Naive thymus-derived CD4-positive, alpha-beta T cell (primary cell): ENCODE measurements at places on chromosomes 4 and X. TPM values are rescaled to one million over a fixed set of nuclear protein-coding genes. Genes with fewer than 3 reads are reported as not detected.

DNA sequence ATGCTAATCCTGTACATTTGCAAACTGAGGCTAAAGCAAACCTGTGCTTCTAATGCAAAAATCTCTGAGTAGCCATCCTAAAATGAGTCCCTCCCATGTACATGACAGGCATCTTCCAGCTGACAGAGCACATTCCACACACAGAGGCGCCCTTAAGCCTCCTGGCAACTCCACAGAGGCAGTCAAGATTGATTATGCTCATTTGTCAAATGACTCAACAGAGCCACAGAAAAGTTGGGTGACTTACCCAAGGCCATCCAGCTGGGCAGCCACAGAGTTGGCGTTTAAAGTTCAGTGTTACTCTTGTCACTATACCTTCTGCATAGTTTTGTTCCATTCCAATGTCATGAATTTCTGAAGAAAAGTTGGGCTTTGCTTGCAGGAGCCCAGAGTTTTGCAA is 394.6 kb upstream of the FGF13 start:
- DNase-seq, result no peak

- DNase-seq, result no peak
Observed at GRCh38 chr4:3767570-3768288, 1.5 kb downstream of the ADRA2C start.

- DNase-seq, result no peak
Observed at GRCh38 chrX:7252013-7252610, 104.2 kb upstream of the PUDP start.

GRCh38 chr4:130077275-130077674 is 981.3 kb downstream of the C4orf33 start:
- no peak for DNase-seq

DNA sequence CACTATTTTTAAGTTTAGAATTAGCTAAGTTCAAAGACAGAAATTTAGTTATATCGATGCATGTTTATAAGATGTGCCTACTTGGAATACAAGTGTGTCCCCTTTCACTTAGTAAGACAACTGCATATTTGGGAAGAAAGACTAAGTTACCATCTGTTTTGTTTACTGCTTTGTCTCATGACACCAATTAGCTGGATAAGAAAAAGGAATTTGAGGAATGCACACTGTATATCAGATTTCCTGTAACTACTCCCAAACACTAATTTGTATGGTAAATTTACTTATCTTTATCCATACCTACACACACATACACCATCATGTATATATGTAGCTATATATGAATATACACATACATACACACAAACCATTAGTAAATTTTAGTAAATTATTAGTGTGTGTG is 1442.8 kb upstream of the IGFBP7 start:
- DNase-seq, result no peak

The ABCG2 gene
- not detected for total RNA-seq

DNA sequence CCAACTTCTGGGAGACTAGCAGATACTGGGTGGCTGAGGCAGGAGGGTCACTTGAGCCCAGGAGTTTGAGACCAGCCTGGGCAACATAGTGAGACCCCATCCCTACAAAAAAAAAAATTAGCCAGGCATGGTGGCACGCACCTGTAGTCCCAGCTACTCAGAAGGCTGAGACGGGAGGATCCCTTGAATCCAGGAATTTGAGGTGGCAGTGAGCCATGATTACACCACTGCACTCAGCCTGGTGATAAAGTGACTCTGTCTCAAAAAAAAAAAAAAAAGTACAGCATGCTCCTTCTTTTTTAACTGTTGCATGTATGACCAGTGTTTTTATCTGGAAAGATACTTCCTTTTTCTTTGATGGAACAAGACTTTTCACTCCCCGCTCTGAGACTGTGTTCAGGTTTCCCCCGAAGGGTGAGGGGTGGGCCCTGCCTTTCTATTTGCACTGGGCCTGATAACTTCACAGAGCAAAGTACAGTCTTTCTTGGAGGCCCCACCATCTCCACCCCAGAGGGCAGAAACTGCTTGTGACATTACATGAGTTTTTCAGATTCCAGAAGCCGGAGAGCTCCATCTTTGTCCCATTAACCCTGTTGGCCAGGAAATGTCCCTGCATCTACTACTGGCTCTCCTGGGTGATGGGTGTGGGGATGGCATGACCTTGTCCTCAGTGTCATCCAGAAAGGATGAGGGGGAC is 35.2 kb downstream of the NYX start:
- no peak for DNase-seq

DNA sequence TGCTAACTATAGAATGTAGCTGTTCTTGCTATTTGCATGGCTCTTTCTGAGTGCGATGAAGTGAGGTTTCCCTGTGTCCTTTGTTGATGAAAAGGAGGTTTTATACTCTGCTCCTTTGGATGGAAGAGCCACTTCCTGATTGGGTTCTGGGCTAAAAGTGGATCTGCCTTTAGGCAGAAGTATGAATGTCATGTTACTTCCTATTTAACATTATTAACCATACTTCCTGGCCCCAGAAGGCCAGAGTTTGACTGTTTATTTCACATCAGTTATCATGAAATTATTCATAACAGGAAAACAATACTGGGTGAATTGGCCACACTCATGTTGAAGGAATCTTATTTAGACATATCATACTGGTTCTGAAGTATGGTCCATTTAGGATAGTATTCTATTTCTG is 386.2 kb downstream of the PCDH7 start:
- no peak for DNase-seq

DNA sequence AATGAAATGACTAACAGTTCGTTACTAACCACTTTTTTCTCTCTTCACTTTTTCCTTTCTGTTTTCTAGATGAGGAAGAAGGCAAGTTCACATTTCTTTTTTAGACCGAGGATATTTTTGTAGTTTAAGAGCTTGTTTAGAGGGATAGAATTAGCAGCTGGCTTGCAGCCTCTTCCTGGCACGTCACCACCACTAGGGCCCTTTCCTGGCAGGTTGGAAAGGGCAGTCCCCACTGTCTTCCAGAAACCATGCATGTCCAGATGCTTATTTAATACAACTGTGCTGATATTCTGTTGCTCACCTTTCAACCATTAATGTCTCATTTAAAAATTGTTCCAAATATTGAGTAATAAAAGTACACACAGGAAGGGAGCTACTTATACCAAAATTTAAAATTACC is 209.5 kb upstream of the PACRGL start:
- DNase-seq, result no peak

GRCh38 chr4:116217781-116218180 is 867.6 kb downstream of the TRAM1L1 start:
- no peak for DNase-seq

DNA sequence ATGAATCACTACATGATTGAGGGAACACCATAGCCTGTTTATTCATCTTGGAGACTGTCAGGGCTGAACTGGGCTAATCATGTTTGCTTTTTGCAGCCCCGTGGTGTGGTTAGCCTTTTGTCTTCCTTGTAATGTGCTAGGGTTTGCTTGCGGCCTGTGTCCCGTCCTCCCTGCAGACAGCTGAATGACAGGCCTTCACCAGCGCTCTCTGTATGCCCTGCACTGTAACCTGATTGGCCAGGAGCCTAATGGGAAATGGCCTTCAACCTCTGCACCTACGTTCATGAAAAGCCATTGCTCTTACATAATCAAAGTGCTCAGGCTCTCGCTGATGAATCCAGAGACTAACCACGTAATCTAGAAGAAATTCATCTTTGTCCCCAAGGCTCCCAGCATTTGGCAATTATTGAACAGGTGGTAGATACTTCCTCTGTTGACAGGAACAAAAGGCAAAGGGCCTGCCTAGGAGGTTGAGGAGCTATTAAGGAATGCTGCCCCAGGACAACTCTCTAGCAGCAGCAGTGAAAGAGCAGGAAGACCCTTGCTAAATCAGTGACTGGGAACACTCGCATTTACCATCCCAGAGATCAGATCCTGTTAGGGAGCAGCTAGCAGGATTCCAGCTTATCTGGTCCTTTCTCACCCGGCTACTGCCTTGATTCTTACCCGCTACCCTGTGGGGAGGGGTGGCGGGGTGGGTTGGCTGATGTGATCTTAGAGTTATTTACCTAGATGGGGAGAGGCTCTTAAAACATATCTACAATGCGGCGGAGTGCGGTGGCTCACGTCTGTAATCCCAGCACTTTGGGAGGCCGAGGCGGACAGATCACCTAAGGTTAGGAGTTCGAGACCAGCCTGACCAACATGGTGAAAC is 42.3 kb upstream of the FAT1 start:
- DNase-seq, result no peak

DNA sequence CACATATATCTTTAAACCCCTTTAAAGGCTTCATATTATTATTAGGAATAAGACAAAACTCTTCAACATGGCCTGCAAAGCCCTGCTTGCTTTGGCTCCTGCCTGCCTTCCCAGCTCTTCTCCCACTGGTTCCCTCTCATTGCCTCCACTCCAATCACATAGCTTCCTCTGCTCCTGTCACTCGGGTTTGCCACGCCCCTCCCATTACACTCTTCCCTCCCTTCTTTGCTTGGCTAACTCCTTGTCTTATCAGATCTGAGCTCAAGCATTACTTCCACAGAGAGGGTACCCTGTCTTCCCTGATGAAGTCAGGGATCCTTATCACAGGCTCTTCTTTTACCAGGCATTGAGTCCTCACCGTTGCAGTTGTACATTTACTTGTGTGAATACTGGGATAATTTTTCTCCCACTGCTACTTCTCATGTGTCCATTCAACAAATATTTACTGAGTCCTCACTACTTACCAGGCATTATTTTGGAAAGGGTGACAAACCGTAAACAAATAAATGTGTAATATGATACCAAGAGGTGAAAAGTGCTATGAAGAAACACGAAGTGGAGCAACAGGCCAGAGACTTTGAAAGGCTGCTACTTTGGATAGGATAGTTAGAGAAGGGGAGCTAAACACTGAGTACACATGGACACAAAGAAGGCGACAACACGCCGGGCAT is 3.2 kb upstream of the VGLL1 start:
- no peak for DNase-seq

The TDO2 gene
- not detected for total RNA-seq

The BCAP31 gene
- total RNA-seq, result 117 TPM

The TLR3 gene
- total RNA-seq, result 0.24 TPM

DNA sequence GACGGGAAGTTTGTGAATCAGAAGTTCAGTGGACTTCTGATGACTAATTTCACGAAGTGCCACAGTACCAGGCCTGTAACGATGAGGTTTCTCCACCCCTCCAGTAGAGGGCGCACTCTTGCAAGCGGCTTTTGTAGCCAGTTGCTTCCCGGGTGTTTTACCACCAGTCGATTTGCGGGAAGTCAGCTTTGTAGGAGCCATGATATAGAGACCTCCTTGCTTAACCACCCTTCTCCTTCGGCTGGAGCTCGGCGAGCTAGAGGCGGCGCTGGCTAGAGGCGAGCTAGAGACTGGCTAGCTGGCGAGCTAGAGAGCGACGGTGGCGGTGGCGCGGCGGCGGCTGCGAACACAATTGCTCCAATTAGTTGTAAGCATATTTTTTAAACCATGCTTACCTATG is 72.0 kb downstream of the IL1RAPL1 start:
- DNase-seq, result no peak

- DNase-seq, result no peak
Observed at GRCh38 chr4:7145291-7145934, 46.9 kb upstream of the SORCS2 start.

The SPANXN3 gene
- not detected for total RNA-seq

- no peak for DNase-seq
Observed at GRCh38 chr4:8704632-8705031, 112.1 kb downstream of the CPZ start.

DNA sequence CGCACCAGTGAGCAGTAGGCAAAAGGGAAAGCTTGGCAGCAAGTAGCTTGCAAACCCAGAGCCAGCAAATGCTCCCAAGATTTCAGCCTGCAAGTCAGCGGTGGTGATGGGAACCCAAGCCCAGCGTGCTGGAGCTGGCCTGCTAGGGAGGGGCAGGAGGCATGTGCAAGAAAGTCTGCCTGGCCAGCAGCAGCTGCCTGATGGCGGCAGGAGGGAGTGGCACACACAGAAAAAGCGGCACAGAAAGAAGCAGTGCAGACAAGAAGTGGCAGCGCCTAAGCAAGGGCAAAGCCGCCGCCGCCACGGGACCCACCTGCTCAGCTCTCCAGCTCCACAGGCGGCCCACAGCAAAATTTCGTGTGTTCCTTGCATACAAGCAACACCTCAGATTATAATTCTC is 1206.5 kb upstream of the PABPC4L start:
- no peak for DNase-seq

- DNase-seq, result no peak
Observed at GRCh38 chr4:122855353-122855890, 28.8 kb downstream of the FGF2 start.

DNA sequence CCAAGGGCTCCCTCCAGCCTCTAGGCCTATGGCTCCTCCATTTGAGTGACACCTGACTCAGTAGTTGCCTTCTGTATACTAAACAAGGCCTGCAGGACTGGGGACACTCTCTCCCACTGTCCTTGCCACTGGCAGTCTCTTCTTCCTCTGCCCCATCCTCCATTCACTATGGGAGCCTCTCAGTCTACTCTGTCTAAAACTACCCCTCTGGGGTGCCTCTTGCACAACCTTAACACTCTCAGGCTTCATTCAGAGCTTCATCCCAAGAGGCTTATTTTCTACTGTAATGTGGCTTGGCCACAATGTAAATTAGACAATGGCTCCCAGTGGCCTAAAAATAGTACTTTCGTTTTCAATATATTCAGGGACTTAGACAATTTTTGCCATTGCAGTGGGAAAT is 133.0 kb downstream of the ZC4H2 start:
- DNase-seq, result no peak

GRCh38 chrX:18348047-18348446 is 6.4 kb downstream of the SCML2 start:
- no peak for DNase-seq

GRCh38 chr4:113060853-113061252 is 11.4 kb downstream of the ANK2 start:
- DNase-seq, result no peak

The MYOZ2 gene
- total RNA-seq, result not detected

DNA sequence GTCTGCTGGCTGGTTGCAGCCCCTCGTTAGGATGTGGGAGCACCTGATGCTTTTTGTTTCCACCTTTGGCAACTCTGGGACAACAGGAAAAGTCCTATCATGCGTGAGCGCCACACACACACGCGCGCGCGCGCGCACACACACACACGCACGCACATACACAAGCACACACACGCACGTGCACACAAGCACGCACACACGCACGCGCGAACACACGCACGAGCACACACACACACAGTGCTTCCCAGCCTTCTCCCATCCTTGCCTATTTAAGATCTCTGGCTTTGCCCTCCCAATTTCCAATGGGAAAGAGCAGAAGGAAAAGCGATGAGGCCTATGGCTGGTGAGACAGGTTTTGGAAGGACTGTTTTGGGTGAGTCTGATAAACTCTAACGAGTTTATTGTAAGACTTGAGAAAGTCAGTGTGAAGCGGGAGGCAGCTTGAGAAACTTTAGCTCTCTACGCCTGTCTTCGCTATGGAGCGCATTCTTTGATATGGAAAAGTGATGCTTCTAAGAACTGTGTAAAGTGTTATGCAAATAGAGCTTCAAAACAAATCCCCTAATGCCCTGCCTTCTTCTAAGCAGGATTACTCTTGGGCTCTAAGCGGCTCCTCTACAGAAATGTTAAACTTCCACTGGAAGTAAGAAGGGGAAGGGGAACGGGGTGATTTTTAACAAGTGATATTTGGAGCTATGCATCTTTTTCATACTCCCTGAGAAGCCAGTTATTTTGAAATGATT is 11.8 kb downstream of the SUPT20HL1 start:
- DNase-seq, result no peak
